ENCODE measurements at places on chromosomes 5 and 9.
A peak's percentile ranks its signal among the peaks of the same experiment; 100 is the strongest.

- peak; percentile 95 for DNase-seq
These were observed 99.3 kb downstream of the ACTBL2 start for GRCh38 chr5:57383093-57383861.

GRCh38 chr9:131097948-131098278, 1.6 kb downstream of the AIF1L start:
- no peak for DNase-seq

- no peak for DNase-seq
These were observed 342.9 kb upstream of the RPS23 start for GRCh38 chr5:82620957-82621600.

DNA sequence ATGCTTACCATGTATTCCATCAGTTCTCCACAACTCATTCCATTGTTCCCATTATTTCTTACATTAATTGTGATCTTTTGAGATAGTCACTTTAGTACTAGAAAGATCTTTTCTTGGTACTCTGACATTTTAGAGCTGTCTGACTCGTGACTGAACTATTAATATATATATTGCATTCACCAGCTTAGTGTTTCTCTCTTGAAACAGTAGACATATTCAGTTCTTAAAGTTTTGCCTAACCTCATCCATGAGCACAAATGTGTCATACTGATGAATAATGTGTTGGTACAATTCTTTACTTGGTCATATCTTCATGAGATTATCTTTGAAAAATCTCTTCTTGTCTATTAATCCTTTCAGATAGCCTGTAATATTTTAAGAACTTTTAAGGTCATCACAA, 74.3 kb downstream of the NLN start:
- no peak for DNase-seq

DNA sequence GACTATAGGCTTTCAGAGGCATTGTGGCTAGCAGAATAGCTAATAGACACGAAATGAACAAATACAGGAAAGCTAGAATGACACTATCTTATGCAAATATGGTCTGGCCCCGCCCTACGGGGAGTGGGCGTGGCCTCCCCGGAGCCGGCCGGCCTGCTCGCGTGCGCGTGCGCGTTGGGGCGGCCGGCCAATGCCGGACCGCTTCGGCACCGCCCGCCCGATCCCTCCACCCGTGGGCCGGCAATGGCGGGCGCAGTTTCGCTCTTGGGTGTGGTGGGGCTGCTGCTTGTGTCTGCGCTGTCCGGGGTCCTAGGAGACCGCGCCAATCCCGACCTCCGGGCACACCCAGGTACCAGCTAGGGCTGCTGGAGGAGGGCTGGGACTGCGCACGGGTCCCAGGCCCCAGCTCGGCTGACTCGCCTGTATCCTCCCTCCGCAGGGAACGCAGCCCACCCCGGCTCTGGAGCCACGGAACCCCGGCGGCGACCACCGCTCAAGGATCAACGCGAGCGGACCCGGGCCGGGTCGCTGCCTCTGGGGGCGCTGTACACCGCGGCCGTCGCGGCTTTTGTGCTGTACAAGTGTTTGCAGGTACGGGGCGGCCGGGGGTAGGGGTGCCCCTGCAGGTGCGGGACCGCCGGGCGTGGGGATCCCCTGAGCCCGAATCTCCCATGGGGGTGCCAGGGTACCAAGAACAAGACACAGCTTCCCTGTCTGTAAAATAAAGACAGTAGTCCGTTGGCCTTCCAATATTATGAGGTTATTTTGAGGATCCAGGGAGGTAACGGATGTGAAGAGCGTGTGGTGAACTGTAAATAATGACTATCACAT, at the start of gene CCDC107:
CCDC107 (plus strand) TSS at position 156 of the 831 bp plus-strand sequence; CDS start at position 244, 88 bp downstream.
- peak; percentile 77 for DNase-seq

GRCh38 chr9:137683262-137683864, 64.6 kb downstream of the EHMT1 start:
- DNase-seq, result no peak

DNA sequence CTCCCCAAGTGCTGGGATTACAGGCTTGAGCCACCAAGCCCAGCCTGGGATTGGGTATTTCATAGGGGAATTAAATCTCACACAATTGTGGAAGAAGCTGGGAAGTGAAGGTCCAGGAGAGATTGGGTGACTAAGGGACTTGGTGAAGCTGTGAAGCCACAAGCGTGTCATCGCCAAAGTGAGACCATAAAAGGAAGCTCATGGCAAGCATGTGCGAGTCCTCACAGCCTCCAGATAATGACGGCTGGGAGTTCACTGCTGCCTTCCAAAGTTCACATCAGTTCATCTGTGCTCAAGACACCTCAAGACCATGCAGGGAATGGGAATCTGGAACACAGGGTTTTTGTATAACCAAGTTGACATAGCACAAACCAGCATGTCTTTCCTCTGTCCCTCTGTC, 210.6 kb downstream of the MARCHF11 start:
- no peak for DNase-seq

DNA sequence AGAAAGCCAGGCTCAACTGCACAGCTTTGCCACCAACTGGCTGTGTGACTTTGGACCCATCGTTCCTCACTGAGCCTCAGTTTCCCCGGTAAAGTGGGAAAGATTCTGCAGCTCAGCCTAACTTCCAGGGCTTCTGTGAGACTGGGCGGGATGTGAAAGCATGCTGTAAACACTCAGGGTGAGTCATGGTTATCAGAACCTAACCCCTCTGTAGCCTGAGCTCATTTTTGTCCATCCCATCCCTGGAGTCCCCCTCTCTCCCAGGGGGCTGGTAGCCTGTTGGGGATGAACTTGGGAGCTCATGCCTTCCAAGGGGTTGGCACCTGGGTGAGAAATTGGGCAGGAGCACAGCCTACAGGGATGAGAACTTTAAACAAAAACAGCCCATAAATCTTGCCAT, 2.3 kb downstream of the CCDC69 start:
- DNase-seq, result no peak

- no peak for DNase-seq
These were observed 281.9 kb downstream of the GAS1 start for GRCh38 chr9:86665416-86665815.

GRCh38 chr5:93598091-93599000, 15.3 kb downstream of the NR2F1 start:
- DNase-seq, result no peak

- no peak for DNase-seq
These were observed 221.8 kb downstream of the SNX18 start for GRCh38 chr5:54739371-54739770.

DNA sequence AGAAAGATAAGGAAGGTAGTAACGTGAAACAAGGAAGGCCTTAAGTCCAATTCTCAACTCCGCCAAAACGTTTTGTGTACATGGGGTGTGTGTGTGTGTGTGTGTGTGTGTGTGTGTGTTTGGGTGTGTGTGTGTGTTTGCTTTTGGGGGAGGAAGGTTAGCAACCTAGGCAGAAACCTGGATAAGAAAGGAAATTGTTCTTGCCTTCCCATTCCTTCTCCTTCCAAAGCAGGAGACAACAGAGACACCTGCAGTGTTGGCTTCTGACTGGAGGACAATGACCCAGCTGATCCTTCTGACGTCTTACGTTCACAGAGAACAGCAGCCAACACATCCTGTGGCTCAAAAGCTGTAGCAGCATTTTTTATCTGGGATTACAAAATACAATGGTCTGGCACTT, 4.1 kb upstream of the CCNG1 start:
- no peak for DNase-seq

DNA sequence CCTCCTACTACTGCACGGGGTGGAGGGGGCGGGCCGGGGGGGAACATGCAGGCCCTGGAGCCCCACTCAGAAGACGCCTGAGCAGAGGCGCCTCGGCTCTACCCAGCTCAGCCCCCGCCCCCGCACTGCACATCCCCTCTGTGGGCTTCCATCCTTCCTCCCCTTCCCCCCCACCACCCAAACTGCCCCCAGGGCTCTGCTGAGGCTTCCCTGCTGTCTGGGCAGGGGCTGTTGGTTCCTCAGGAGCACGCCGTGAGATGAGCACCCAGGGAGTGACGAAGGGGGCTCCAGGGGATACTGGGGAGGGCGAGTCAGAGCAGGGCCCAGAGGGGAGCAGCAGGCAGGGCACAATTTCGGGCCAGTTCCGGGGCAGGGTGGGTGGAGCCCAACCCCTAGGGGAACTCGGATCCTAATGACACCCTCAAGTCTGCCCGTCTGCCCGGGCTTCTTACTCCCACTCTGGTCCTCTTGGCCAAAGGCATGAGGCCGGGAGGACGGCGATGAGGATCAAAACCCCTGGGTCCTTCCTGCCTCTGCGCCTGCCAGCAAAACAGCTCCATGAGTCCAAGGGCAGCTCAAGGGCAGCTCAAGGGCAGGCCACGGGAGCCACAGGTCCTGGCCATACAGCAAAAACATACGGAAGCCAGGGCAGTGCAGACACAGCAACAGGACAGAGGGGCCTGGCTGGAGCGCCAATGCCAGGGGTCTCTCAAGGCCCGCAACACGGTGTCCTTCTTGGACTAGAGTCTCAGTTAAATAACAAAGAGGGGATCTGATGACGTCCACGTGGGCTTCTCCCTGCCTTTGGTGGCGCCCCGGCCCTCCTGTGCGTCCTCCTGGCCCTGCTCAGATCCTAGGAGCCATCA, 200.9 kb downstream of the AUH start:
- DNase-seq, result no peak

GRCh38 chr5:98767581-98767980, 5.9 kb upstream of the RGMB start:
- DNase-seq, result no peak

DNA sequence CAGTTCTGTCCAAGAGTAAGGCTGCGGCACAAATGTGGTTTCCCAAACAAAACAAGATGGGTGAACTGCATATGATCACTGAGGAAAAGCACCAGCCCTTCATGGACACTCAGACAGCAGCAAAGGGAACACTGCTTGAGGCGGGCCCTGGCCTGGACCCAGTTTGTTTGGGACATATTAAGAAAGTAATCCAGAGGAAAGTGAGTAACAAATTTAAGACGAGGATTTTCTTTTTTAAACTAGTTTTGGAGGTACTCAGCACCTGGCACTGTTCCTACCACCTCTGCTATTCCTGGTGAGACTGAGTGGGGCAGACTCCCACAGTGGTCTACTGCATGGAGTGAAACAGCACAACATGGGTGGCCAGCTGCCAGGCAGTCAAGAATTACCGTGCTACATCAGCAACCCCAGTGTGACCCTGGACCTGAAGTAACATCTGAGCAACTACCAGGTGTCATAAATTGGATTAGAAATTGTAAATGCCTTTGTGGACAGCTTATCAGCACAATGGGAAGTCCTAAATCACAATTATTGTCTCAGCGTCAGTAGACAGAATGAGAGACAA, 28.5 kb downstream of the P4HA2 start:
- no peak for DNase-seq

GRCh38 chr5:158920736-158921135, 179.0 kb downstream of the EBF1 start:
- no peak for DNase-seq

- no peak for DNase-seq
These were observed 795 bp downstream of the CNOT8 start for GRCh38 chr5:154858972-154859871.

DNA sequence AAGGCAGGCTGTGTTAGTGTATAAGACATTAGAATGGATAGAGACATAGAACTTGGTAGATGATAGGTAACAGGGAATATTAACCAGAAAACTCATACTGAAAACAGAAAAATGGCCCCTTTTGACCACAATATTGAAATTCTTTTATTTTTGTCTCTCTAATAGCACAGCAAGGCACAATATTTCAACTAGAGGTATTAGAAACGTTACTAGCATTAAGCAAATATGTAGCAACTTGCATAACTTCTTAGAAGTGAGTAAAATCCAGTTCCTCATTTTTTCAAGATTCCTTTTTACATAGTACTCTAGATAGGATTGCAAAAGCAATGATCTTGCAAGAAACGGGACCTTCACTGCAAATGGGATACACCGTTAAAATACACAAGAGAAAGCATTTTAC, 102.7 kb upstream of the VCAN start:
- no peak for DNase-seq

DNA sequence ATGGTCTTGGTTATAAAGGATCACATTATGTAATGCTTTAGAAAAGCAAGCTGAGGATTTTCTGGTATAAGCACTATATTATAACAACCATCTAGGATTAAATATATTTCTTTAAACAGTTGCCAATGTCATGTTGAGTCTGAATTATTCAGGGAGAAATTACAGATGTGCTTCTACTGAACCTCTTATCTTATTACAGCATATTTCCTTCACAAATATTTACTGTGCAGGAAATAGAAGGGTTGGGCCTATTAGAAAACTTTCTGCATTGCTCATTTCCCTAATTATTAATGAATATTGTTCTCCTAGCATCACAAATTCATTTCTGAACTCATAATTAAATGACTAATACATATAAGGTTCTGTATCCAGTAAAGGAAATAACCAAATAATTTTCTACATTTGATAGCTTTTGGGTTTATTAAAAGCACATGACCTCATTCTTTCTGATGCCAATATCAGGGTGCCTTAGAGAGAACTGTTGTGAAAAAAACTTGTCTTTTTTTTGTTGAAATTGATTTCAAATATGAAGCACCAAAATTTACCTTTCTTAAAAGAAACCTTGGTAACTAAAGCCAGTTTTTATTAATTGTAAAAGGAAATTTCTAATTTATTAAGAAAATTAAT, 476.8 kb upstream of the PTGER4 start:
- no peak for DNase-seq

GRCh38 chr5:149860801-149861322, 83.7 kb downstream of the PDE6A start:
- DNase-seq, result no peak

DNA sequence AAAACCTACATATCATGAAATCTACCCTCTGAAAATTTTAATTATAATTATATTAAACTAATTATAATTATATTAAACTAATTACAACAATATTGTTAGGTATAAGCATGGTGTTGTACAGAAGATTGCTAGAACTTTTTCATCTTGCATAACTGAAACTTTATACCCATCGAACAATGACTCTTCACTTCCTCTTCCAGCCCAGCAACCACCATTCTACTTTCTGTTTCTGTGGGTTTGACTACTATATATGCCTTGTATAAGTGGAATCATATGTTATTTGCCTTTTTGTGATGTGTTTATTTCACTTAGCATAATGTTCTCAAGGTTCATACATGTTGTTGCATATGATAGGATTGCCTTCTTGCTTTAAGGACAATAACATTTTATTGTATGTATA, 274.2 kb upstream of the CCNH start:
- DNase-seq, result no peak

DNA sequence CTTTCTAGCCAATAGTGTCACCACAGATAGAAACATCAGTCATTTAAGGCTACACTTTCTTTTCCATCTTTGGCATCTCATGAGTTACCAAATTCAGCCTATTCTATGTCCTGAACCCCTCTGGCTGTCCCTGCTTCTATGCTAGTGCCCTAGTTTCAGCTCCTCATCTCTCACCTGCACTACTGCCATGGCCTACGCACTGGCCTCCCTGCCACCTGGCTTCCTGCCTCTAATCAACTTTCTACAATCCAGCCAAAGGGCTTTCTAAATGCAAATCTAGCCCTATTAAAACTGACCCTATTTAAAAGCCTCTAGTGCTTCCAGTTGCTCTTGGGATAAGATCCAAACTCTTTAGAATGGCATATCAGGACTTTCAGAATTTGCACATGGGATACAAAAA, 482.9 kb downstream of the TMEM38B start:
- DNase-seq, result no peak

GRCh38 chr5:57335092-57335660, 147.4 kb downstream of the ACTBL2 start:
- no peak for DNase-seq

- DNase-seq, result peak; percentile 48
These were observed 6.8 kb upstream of the FCHSD1 start for GRCh38 chr5:141657937-141658545.

Data from SW 1271 (cell line).